ENCODE measurements at places on chromosomes 5 and 9. TPM values are rescaled to one million over a fixed set of nuclear protein-coding genes. Genes with fewer than 3 reads are reported as not detected.
A peak's percentile ranks its signal among the peaks of the same experiment; 100 is the strongest.

- peaks cover 2% of the 10 kb centered on the region for H3K36me3 ChIP-seq
- no peaks in the 10 kb centered on the region for H3K27me3 ChIP-seq
- H3K27ac ChIP-seq: peak overlapping the region; percentile 62
- H3K4me1 ChIP-seq: peaks cover 32% of the 10 kb centered on the region
- H3K4me3 ChIP-seq: no peak overlapping the region
- DNase-seq: no peak
These were observed 76.0 kb downstream of the COL15A1 start for GRCh38 chr9:99019510-99020331.

GRCh38 chr5:62093976-62094375, 212.0 kb upstream of the KIF2A start:
- H3K4me3 ChIP-seq: no peak overlapping the region
- H3K27me3 ChIP-seq: peaks cover 3% of the 10 kb centered on the region
- no peaks in the 10 kb centered on the region for H3K36me3 ChIP-seq
- peaks cover 3% of the 10 kb centered on the region for H3K4me1 ChIP-seq

- H3K4me3 ChIP-seq: no peak overlapping the region
- H3K4me1 ChIP-seq: no peaks in the 10 kb centered on the region
- peaks cover 7% of the 10 kb centered on the region for H3K27me3 ChIP-seq
- no peak for DNase-seq
- H3K36me3 ChIP-seq: peaks cover 10% of the 10 kb centered on the region
- no peak overlapping the region for H3K27ac ChIP-seq
These were observed 189.8 kb upstream of the MAP3K1 start for GRCh38 chr5:56625541-56625940.

GRCh38 chr9:17062497-17062896, 72.3 kb upstream of the CNTLN start:
- H3K4me1 ChIP-seq: no peaks in the 10 kb centered on the region
- no peak for DNase-seq
- H3K27me3 ChIP-seq: no peaks in the 10 kb centered on the region
- no peak overlapping the region for H3K27ac ChIP-seq

DNA sequence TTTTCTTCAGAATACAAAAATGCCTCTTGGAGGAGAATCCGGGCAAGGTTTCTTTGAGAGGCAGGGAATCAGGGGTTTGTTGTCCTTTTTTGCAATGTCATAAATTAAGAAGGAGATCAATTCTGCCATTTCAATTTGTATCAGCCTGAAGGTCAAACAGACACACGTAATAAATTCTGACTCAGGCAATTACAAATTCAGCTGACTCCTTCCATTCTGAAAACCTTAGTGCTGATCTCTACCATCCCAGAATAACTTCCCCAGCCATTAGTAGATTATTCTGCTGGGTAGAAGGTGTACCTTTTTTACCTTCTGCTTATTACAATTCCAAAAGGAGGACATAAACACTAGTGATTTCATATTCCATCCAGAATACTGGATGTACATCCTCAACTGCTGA, 516.6 kb downstream of the AGTPBP1 start:
- H3K27ac ChIP-seq: no peak overlapping the region
- H3K4me1 ChIP-seq: no peaks in the 10 kb centered on the region
- no peaks in the 10 kb centered on the region for H3K27me3 ChIP-seq
- DNase-seq: no peak
- H3K4me3 ChIP-seq: no peak overlapping the region

- no peaks in the 10 kb centered on the region for H3K27me3 ChIP-seq
- no peaks in the 10 kb centered on the region for H3K36me3 ChIP-seq
- DNase-seq: no peak
- no peak overlapping the region for H3K27ac ChIP-seq
- no peak overlapping the region for H3K4me3 ChIP-seq
These were observed 66.1 kb upstream of the EDIL3 start for GRCh38 chr5:84450617-84451414.

DNA sequence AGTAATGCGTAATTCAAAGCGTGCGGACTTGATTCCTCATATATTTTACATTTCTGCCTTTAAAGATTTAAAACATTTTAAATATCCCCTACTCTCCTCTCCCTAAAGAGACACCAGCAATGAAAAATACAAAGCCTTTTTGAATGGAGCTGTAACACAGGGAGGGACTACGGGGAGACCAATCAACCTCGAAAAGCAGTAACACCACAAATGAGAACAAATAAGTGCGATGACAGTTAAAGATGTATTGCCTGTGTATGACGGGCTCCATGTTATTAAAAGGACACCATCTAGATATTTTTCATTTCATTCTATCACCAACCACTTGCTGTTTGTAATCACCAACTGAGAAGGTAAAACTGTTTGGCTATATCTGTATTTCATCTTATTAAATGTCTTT, 230.3 kb upstream of the TBCA start:
- no peak overlapping the region for H3K27ac ChIP-seq
- H3K36me3 ChIP-seq: peaks cover 3% of the 10 kb centered on the region
- no peaks in the 10 kb centered on the region for H3K4me1 ChIP-seq
- DNase-seq: no peak
- no peak overlapping the region for H3K4me3 ChIP-seq

DNA sequence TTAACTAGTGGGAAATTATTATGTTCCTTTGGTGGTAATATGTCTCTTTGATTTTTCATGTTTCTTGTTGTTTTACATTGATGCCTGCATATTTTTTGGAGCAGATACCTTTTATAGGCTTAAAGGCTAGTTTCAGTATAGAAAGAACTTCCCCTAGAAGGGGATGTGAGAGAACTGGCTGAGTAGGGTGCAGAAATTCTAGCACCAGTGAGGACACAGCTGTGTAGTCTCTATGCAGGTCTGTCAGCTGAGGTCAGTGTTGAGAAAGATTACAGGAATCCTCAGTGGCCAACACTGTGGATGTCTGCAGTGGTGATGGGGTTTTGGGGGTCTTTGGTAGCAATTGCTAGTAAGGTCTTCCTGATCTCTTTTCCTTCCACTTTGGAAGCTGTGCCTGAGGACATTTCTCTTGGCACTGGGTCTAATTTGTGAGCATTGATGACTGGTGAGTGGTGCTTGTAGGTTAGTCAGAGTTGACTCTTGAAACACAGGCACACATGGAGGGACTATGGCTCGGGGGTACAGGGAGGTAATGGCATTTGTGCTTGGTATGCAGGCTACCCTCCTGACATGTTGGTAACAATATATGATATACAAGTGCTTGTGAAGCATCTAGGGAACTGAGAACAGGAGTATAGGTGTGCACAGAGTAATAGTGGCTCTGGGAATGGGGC, 221.4 kb downstream of the SPATA31D1 start:
- DNase-seq: no peak
- H3K36me3 ChIP-seq: no peaks in the 10 kb centered on the region
- no peak overlapping the region for H3K4me3 ChIP-seq
- H3K4me1 ChIP-seq: no peaks in the 10 kb centered on the region
- H3K27ac ChIP-seq: no peak overlapping the region

Gene SH3GL2
- not detected for total RNA-seq

DNA sequence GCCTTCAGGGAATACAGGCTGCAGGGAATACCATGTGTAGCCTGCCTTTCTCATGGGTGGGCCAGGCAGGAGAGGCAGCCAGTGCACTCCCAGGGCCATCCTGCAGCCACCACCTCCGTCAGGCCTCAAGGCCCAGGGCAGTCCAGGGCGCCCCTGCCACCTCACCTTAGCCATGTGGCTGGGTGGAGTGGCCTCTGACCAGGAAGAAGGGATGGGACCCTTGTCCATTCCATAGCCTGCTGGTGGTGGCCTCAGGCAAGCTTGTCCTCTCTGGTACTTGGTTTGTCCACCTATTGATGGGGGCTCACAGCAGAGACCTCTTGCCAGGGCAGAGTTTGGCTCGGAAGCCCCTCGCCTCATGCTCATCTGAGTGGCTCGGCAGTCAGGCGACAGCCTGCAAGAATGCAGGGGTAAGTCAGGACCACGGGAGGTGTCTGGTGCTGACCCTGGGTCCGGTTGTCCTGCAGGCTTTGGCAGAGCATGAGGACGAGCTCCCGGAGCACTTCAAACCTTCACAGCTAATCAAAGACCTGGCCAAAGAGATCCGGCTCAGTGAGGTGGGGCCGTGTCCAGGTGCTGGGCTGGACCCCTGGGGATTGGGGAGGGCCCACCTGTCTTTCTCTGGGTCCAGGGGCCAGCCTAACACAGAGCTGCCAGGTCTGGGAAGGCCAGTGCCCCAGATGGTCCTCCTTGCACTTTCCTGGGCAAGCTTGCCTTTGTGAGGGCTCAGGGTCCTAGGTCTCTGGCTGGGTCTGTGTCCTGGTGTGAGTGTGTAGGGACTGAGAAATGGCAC, 82.9 kb downstream of the PHF2 start:
- no peak overlapping the region for H3K4me3 ChIP-seq
- H3K4me1 ChIP-seq: no peaks in the 10 kb centered on the region
- DNase-seq: no peak
- H3K36me3 ChIP-seq: peaks cover 9% of the 10 kb centered on the region
- no peak overlapping the region for H3K27ac ChIP-seq

DNA sequence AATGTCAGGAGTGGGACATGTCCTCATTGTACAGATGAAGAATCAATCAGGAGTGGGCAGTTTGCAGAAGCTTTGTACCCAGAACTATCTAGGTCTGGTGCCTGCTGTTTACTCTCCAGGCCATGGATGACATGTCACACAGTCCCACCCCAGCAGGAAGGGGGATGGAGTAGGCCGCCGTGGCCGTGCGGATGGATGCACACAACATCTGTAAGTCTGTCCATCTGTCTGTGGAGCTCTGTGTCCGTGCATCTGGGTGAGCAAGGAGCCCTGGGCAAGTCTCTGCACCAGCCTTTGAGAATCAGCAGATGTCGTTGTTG, 311.5 kb upstream of the IRX4 start:
- H3K27ac ChIP-seq: no peak overlapping the region
- DNase-seq: no peak
- no peaks in the 10 kb centered on the region for H3K27me3 ChIP-seq
- no peaks in the 10 kb centered on the region for H3K4me1 ChIP-seq
- H3K36me3 ChIP-seq: no peaks in the 10 kb centered on the region

DNA sequence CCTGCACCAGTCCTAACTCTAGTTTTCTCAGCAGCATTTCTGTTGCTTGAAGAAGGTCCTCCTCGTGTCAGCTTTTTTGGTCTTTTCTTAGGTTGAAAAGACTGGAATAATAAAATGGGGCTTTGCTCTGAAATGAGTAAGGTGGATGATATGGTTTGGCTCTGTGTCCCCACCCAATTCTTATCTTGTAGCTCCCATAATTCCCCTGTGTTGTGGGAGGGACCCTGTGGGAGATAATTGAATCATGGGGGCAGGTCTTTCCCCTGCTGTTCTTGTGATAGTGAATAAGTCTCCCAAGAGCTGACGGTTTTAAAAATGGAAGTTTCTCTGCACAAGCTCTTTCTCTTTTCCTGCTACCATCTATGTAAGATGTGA, 53.6 kb downstream of the LIX1 start:
- H3K27ac ChIP-seq: no peak overlapping the region
- no peaks in the 10 kb centered on the region for H3K4me1 ChIP-seq
- DNase-seq: no peak
- no peak overlapping the region for H3K4me3 ChIP-seq
- peaks cover 9% of the 10 kb centered on the region for H3K27me3 ChIP-seq
- H3K36me3 ChIP-seq: peaks cover 3% of the 10 kb centered on the region

DNA sequence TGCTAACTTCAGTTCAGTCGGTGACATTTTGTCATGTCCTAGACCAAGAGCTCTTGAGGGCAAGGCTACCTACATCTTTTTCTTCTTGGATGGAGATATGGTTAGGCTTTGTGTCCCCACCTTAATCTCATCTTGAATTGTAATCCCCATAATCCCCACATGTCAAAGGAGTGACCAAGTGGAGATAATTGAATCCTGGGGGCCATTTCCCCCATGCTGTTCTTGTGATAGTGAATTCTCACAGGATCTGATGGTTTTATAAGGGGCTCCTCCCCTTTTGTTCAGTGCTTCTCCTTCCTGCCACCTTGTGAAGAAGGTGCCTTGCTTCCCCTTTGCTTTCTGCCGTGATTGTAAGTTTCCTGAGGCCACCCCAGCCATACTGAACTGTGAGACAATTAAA, 2.1 kb upstream of the CFAP90 start:
- peaks cover 5% of the 10 kb centered on the region for H3K36me3 ChIP-seq
- peaks cover 27% of the 10 kb centered on the region for H3K4me1 ChIP-seq
- H3K27me3 ChIP-seq: peaks cover 22% of the 10 kb centered on the region
- no peak overlapping the region for H3K4me3 ChIP-seq
- no peak for DNase-seq

DNA sequence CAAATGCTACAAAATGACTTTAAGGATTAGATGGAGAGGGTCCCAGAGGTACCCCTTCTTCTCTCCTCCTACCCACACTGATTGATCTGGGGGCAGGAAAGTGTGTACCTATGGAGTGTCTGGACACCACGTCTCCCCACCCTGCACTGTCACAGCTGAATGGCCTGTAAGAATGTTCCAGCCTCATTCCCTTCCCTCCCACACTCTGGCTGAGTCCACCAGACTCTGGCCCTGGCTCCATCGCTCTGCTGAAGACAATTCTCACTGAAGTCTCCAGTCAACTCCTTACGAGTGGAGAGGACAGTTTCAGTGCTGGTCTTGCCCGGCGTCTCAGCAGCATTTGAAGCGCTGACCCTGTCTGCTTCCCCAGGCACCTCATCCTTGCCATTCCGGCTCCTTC, 105.8 kb downstream of the TTLL11 start:
- no peak overlapping the region for H3K4me3 ChIP-seq
- no peaks in the 10 kb centered on the region for H3K4me1 ChIP-seq
- DNase-seq: no peak
- no peaks in the 10 kb centered on the region for H3K36me3 ChIP-seq
- H3K27me3 ChIP-seq: no peaks in the 10 kb centered on the region

DNA sequence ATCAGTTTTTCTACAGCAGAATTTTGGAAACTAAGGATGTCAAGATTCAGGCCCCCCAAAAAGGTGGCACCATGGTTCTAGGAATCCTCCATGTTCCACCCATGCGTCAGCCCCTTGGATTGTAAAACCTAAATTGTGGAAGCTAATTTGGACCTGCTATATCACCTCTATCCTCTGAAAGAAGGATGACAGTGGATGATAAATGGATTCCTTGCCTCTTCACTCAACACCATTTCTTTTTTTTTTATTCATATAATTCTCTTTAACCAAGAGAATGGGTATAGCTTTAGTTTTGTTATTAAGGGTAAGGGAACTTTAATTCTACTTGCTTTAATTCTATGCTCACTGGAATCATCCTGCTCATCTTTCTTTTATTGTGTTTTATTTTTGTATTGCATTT, 71.8 kb downstream of the GNAQ start:
- DNase-seq: no peak
- H3K4me3 ChIP-seq: no peak overlapping the region
- H3K27me3 ChIP-seq: no peaks in the 10 kb centered on the region
- peaks cover 10% of the 10 kb centered on the region for H3K36me3 ChIP-seq

GRCh38 chr5:74538206-74538661, 102.3 kb downstream of the ENC1 start:
- DNase-seq: no peak
- peaks cover 6% of the 10 kb centered on the region for H3K27me3 ChIP-seq
- no peaks in the 10 kb centered on the region for H3K4me1 ChIP-seq
- H3K36me3 ChIP-seq: no peaks in the 10 kb centered on the region
- no peak overlapping the region for H3K4me3 ChIP-seq

Gene WDR38
- not detected for total RNA-seq

Gene IRGM
- 3.0 TPM for total RNA-seq

DNA sequence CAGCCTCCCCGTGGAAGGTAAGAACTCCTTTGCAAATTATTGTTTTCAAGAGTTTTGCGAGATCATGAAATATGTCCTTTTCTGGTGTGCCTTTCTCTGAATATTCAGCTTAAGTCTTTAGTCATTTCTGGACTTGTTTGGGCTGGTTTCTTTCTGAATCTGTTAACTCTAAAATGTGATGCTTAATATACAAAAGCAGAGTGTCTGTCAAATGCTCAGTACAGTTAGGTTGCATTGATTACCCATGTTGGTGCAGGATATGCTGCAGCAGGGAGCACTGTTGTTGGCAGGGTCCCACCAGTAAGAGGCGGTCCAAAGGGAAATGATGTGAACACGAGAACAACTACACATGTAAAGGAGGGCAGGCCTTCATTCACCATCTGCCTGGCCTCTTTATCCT, 47.7 kb downstream of the SPTAN1 start:
- H3K4me1 ChIP-seq: no peaks in the 10 kb centered on the region
- no peaks in the 10 kb centered on the region for H3K27me3 ChIP-seq

Gene MED27
- total RNA-seq: 25.3 TPM
